ENCODE measurements at places on chromosomes 7 and 10.

DNA sequence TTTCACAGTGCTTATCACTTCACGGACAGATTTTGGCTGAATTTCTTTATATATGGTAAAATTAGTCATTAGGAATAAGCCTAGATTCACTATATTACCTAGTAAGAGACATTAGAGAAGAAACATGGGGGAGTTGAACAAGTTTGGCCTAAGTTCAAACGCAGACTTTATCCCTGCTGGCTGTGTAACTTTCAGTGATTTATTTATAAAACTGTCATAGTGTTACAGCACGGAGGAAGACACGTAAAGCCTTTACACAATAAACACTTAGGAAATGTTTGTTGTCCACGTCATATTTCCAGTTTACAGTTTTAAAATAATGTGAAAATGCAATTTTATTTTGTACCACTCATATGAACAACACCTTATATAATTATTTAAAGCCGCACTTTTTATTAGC lies 661.5 kb downstream of the MAGI2 start:
- DNase-seq, result no peak

DNA sequence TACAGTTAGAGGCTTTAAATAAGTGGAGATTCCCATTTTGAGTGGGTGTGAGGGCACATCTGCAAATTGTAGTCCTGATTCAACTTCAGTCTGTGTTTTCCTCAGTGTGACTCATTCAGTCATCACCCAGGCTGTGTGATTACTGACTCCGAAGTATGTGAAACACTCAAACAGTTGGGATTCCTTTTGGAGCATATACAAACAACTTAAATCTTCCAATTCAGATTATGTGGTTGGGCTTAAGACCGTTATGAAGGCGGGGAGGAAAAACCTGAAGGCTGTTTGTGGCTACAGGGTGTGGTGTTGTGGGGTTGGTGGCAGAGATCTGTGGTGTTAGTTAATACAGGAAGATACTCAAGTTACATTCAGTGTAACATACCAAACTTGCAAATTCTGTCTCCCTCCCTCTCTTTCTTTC lies 259.7 kb upstream of the FERD3L start:
- no peak for DNase-seq

- DNase-seq, result no peak
Measured at GRCh38 chr10:44571701-44572100, 186.8 kb upstream of the CXCL12 start.

DNA sequence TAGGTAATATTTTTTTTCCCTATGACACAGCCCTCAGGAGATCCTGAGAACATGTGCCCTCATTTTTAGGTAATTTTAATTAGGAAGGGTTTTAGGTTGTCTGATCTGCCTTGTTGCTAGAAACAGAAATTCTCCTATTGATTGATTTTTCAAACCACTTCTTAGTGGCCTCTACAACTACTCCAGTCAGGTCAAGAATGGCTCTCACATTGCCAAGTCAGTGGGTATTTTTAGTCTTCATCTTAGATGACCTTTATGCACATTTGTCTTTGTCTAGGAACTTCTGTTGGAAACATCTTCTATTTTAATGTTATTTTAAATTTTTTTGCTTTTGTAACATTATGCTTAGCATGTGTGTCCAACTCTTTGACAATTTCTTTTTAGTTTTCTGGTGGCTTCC lies 162.3 kb downstream of the MLLT10 start:
- DNase-seq, result no peak

- no peak for DNase-seq
Measured at GRCh38 chr7:96136600-96137239, 185.2 kb downstream of the SLC25A13 start.

GRCh38 chr7:124856299-124856888 lies 73.2 kb downstream of the POT1 start:
- DNase-seq, result no peak

DNA sequence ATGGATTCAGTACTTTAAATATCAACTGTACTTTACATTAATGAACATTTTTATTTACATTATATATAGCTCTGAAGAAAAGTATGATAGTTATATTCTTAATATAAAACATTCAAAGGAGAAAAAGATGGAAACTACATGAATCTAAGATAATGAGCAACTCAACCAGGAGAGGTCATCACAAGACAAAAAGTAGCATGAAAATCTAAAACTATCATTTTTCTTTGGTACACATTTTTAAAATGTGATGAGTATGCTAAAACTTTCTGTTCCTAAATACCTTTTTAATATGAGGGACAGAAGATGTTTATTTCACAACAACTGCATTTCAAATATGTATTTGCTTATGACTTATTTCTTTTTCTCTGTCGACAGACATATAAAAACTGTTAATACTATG lies 2.4 kb downstream of the CNTNAP2 start:
- DNase-seq, result no peak

DNA sequence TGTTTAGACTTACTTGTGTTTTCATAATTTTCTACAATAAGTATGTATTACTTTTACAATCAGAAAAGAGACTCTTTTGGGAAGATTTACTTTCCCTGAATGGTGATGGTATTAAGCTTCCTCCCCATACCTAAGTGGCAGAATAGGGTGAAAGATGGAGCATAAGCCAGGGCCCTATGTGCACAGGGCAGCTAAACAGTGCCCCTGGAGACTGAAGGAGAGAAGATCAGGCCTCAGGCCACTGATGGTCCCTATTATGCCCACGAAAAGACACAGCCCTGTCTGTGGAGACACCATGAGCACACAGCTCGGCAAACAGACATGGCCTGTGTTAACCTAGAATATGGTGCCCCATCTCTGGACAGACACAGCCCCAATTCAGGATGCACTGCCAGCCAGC lies 139.4 kb downstream of the OAT start:
- no peak for DNase-seq

DNA sequence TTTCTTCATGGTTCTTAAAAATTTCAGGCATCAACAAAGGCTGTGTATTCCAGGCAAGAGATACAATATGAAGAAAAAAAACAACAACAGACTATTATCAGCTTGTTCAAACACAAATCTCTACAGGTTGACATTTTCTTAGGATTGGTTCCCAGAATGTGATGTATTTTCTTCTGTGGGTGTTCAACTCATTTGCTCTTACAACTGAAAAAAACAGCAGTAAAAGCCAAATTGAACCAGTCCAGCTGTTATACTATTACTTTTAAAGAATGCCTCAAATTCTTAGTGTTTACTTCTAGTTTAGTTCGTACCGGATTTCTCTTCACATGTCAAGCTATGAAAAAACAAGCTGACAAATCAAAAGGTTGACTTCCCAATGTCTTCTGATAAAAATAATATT lies 60.7 kb downstream of the CNTNAP2 start:
- DNase-seq, result no peak
